Cortex of kidney (tissue), 1 donor: ENCODE measurements at places on chromosomes 7 and 10.

- DNase-seq = no peak
Measured at GRCh38 chr10:69847458-69847857, 45.8 kb downstream of the COL13A1 start.

- no peak for DNase-seq
Measured at GRCh38 chr7:108311446-108312168, 144.6 kb downstream of the NRCAM start.

GRCh38 chr7:128268233-128268632, 27.2 kb downstream of the LEP start:
- no peak for DNase-seq

DNA sequence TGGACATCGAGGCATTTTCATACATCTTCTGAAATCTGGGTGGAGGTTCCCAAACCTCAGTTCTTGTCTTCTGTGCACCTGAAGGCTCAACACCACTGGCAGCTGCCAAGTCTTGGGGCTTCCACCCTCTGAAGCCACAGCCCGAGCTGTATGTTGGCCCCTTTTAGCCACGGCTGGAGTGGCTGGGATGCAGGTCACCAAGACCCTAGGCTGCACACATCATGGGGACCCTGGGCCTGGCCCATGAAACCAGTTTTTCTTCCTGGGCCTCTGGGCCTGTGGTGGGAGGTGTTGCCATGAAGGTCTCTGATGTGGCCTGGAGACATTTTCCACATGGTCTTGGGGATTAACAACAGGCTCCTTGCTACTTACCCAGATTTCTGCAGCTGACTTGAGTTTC, 62.1 kb downstream of the INPP5A start:
- DNase-seq = no peak

- no peak for DNase-seq
Measured at GRCh38 chr10:113922787-113923570, 68.5 kb downstream of the NHLRC2 start.

DNA sequence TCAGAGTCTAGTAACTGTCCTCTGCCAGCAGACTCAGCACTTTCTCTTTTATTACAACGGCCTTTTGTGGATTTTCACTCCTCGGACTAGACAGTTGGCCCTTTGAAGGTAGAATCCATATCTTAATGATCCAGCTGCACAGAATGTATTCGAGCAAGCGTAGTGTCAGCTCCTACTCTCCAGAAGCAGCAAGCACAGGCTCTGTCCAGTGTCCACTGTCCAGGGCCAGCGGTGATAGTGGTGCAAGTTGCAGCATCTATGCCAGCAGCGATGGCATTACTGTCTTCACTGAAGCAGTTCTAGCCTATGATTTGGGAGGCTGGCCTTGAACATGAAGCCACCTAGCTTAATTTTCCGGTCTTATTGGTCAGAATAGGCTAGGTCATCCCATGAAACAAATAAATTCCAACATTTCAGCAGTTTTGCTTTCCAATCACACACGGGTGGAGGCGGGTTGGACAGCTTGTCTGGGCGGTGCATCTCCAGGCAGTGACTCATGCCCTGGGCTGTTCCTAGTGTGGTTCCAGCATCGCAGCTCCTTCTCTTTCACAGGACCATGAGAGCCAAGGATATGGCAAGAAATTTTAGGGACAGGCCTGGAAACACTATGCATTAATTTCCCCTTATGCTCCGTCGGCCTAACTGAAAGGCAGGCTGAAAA, 108.6 kb upstream of the KCNMA1 start:
- no peak for DNase-seq

- DNase-seq = no peak
Measured at GRCh38 chr7:69640925-69641594, 42.8 kb downstream of the AUTS2 start.

DNA sequence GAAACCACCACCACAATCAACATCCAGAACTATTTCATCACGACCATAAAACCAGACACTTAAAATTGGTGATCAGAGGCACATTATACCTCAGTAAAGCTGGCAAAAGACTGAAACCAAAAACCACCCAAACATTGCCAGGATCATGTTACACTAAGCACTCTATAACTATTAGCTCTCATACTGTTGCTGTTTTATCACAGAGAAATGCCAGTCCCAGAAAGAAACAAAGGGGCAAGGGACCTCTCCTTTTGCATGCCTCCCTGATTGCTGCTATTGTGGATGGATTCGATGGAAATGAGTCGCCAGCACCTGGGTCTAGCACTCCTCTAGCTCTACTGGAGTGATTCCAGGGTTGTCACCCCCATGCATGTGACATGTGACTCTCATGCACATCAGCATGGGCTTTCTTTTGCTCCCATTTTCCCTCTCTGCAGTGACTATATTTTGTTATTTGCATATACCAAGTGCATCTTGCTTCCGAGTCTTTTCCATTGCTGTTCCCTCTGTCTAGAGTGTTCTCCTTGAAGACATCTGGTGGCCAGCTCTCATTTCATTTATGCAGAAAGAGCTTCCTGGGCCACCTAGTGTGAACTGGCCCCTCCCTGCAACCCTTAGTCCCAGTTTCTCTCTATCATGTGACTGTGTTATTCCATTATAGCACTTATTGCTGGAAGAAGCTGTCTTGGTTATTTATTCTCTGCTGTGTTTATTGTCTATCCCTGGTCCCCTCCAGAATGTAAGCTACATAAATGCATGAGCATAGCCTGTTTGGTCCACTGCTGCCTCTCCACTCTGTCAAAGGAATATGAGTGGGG, 300.6 kb downstream of the PLXNA4 start:
- no peak for DNase-seq

- DNase-seq = no peak
Measured at GRCh38 chr7:22627136-22627535, 99.9 kb upstream of the IL6 start.

GRCh38 chr10:97277551-97277950, 14.9 kb downstream of the ARHGAP19 start:
- DNase-seq = no peak

GRCh38 chr10:113219446-113219845, 269.4 kb downstream of the TCF7L2 start:
- DNase-seq = no peak

DNA sequence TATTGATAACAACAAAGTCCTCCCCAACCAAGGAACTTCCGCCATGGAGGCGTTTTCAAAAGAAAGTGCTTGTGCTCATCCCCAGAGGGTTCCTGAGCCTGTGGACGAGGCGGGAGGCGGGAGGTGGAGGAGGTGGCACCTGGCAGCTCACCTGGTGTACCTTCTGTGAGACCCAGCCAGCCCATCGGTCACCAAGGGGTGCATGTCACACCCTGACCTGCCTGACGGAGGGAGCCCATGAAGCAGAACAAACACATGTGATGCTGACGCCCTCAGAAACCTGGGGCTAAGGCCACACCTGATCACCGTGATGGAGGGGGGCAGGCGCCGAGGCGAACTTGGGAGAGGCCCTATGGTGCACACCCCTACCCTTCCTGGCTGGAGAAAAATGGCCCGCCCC, 458.8 kb downstream of the DNAJB6 start:
- no peak for DNase-seq

GRCh38 chr10:70255329-70256299, 22.4 kb upstream of the PPA1 start:
- no peak for DNase-seq

DNA sequence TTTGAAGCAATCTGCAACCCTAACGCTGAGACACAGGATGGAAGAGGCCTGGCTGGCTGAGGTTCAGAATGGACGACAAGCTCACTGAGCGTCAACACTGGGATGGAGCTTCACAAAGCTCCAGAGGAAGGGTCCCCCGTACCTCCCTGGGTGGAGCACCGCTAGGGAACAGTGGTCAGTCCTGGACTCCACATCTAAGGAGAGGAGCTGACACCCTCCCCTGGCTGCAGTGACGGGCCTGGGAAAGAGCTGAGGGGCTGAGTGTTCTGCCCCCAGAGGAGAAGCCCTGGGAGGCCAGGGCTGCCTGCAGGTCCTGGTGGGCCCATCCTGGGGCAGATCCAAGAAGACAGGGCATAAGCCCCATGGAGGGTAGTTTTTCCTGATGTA, 146.2 kb downstream of the ARHGAP22 start:
- DNase-seq = no peak

DNA sequence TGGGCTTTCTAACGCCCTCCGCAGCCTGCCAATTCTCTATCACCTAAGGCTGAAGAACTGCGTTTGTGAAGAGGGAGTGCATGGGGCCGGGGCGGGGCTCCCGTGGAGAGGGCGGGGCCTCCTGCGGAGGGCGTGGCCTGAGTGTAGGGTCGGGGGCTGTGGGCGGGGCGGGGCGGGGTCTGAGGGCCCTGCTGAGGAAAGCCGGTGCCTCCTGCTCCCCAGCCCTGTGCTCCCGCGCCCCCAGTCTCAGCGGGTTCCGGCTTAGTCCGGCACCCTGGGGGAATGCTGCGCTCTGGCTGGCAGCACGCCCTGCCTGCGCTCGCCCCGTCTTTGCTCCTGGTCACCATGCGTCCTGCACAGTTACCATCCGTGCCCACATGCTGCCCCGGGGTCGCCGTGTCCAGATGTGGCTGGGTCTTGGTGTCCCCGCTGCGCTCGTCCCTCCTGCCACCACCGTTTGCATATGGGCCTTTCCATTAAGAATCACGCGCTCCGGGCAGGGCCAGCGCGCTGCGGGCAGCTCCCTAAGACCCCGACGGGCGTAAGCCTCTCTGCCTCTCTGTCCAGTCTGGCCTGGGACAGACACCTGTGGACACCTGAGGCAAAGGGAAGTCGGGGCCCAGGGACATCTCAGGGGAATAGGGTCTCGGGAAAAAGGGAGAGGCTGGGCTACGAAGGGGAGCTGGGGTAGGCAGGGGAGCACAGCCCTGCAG, 144.0 kb upstream of the RET start:
- DNase-seq = no peak

DNA sequence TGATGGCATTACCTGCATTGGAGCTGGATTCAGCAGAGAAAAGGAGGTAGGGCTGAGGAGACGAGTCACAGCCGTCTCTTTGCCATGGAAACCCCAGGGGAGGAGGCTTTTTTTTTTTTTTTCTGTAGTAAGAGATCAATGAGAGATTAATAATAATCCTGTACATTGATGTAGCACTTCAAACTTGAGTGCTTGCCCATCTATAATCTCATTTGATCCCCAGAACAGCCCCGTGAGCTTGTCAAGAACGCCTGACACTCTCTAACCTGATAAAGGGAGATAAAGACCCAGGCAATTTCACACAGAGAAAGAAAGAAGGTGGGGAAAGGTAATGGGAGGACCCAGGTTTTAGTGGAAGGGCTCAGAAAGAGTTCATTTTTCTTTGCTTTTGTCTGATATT, 195.2 kb upstream of the FOXK1 start:
- no peak for DNase-seq

DNA sequence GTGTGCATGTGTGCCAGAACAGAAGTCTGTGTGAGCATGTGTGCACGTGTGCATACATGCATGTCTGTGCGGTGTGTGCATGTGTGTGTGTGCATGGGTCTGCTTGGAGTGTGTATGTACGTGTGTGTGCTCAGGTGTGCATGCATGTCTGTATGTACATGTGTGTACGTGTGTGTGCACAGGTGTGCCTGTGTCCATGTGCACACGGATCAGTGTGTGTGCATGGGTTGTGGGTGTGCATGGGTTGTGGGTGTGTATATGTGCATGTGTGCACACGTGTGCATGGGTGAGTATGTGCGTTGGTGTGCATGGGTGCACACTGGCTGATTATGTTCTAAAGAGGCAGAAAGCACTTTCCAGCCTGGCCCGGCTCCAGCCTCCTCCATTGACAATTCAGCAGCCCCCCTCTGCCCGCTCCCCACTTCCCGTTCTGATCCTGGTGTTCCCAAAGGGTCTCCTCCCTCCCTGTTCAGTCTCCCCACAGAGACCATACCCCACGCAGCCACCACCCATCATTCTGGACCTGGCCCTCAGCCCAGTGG, 44.1 kb upstream of the PDGFA start:
- DNase-seq = no peak

GRCh38 chr10:60172363-60172990, 217.2 kb downstream of the ANK3 start:
- DNase-seq = no peak

DNA sequence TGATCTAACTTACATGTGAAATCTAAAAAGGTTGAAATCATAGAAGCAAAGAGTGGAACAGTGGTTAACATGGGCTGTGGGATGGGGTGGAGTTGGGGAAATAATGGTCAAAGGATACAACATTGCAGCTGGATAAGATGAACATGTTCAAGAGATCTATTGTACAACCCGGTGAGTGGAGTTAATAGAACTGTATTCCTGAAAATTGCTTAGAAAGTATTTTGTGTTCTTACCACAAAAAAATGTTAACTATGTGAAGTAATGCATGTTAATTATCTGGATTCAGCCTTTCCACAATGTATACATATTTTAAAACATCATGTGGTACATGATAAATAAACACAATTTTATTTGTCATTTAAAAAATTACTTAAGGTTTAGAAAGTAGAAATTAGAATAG, 271.0 kb upstream of the LRRTM3 start:
- no peak for DNase-seq

DNA sequence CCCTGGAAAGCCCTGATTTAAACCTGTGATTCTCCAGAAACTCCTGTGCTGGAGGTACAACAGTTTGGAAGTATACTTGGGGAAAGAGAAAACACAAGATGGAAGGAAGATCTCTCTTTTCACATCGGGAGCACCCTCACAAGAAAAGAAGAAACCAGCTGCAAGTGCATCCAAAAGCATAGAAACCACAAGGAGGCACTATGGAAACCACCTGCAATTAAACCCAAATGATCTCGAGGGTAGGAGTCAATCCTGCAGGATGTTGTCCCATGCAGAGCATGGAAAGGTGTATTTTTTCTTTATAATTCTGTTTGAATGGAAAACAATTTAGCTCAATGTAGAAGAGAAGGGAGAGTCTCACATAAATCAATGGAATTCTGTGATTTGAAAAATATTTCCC, 210.5 kb downstream of the TWIST1 start:
- no peak for DNase-seq

DNA sequence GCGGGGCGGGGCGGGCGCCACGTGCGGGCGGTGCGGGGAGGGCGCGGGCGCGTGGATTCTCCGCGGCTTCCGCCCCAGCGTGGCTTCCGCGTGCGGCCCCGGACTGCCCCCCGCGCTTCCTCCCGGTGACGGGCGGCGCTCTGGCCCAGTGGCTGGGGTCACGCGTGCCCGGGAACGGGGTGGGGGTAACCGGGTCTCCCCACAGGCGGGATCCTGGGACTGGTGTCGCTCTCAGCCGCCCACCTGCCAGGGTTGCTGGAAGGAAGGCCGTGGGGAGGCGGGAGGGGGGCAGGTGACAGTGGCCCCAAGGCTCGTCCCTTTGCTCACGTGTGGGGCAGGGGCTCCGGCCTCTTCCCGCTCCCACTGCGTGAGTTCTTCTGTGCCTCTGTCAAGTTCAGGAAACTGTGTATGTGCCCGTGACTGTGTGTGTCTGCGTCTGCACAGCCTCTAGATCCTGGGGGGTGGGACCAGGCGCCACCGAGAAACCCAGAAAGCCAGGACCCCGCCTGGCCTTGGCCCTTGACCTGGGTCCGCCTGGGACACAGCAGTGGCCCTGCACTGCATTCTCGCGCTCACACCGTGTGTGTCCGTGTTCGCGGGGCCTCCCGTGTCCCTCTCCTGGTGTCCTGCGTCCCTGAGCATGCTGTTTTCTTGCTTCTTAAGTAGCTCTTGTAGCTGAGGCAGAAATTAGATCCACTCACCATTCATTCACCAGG, 919 bp downstream of the MAFK start:
- DNase-seq = no peak
